NCI-H524 treated with DMSO at 0.1 percent for 48 hours (cell line): ENCODE measurements at places on chromosomes 11 and 22.

DNA sequence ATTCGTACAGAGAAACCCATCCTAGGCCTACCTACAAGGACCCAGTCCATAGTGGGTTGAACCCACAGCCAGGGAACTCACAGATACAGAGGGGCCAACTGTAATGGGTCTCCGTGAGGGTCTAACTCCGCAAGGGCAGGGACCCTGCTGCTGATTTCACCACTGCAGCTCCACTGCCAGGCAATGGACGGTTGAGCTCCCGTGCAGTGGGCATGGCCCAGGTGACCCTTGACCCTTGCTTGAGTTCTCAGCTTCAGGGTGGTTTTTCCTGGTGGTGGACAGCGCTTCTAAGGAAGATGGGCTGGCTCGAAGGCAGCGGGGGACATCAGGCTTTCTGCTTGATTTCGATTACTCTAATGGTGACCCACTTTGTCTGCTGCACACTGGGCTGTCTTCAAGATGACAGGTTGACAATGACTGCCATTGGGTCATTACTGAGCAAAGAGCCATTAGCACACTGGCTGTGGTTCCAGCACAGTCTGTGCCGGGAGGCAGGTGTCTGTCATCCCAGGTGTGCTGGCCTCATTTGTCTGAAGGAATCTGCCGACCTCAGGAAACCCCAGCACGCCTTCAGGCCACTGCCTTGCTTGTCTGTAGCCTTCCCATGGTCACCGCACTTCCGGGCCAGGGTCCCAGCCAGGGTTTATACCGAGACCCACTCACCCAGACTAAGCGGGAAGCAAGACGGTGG, 3.7 kb upstream of the GAL start:
- no peak for DNase-seq

GRCh38 chr11:74397501-74398243, 561 bp downstream of the PGM2L1 start:
- no peak for DNase-seq

GRCh38 chr22:41699264-41700107, at the start of gene MEI1:
TSS of gene MEI1 (plus strand) at chr22:41699503. CDS start at chr22:41699539, 36 bp downstream.
- no peak for DNase-seq

GRCh38 chr11:19311308-19312030, 70.7 kb upstream of the E2F8 start:
- no peak for DNase-seq

- DNase-seq: no peak
Observed at GRCh38 chr11:73156114-73156513, 14.0 kb upstream of the FCHSD2 start.

DNA sequence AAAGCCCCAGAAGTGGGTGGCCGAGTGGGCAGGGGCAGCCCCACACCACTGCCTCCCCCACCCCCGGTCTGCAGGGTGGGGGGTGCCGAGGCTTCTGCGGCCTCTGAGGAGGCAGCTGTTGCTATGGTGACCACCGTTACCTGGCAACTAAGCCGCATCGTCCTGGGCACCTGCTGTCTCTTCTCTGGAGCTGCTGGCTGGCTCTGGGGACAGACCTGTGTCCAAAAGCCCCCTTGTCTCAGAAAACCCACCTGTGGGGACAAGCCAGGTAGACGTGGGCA, 79.9 kb upstream of the PRR5 start:
- peak; percentile 38 for DNase-seq

- DNase-seq: no peak
Observed at GRCh38 chr11:120457996-120458395, 53.6 kb upstream of the GRIK4 start.

- DNase-seq: no peak
Observed at GRCh38 chr11:101584655-101585054, 848 bp upstream of the TRPC6 start.

- no peak for DNase-seq
Observed at GRCh38 chr11:86620891-86621521, 51.4 kb downstream of the ME3 start.

- no peak for DNase-seq
Observed at GRCh38 chr22:19641254-19641982, 72.9 kb upstream of the SEPTIN5 start.

DNA sequence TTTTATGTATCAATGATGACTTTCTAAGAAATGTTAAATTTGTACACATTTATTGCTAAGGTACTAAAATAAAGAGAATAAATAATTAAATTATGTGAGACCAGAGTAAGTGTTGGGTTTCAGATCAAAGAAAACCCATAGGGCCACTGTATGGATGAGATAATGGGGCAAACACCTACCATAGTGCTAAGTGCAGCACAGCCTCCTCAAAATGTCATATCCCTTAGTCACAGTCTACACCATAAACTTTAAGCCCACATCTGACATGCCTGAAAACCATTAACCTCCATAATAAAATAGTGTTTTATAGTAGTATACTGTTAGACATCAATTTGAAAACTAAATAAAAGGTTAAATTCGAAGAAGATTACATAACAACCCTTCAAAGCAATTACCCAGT, 37.5 kb downstream of the SESN3 start:
- DNase-seq: no peak

DNA sequence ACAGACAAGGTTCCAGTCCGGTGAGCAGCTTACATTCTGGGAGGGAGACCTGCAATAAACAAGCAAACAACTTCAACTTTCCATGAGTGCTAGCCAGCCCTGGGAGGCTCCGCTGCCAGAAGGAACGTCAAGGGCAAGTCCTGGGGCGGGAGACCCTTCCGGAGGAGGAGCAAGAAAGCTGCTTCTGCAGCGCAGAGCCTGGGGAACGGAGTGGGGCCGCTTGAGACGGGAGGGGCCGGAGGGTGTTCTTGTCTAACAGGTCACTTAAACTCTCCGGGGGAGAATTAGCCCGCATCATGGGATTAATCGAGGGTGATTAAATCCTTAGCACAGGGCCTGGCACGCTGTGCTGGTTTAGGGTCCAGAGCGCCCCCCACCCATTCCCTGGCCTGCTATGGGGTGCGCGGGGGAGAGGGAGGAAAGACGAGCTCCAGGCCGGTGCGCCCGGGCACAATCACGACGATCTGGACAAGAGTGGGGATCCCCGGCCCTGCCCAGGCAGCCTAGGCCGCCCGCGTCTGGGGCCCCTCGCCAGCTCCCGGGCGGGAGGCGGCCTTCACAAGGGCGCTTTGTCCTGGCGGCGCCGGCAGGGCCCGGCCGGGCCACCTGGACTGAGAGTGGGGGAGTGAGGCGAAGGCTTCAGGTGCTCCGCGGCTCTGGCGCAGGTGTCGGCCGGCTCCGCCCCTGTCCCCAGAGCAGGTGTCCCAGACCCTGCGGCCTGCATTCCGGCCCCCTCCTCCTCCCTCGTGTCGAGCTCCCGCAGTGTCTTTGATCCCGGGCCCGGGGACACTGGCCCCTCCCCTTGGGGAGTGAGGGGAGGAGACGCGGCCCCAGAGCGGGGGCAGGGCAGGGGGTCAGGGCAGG, 663 bp upstream of the LARGE2 start:
- DNase-seq: no peak

- no peak for DNase-seq
Observed at GRCh38 chr11:96136613-96137298, 206.2 kb downstream of the MAML2 start.

GRCh38 chr22:35622191-35622913, 5.2 kb upstream of the MB start:
- peak; percentile 28 for DNase-seq

GRCh38 chr11:315516-315994, 1.7 kb downstream of the IFITM1 start:
- no peak for DNase-seq

DNA sequence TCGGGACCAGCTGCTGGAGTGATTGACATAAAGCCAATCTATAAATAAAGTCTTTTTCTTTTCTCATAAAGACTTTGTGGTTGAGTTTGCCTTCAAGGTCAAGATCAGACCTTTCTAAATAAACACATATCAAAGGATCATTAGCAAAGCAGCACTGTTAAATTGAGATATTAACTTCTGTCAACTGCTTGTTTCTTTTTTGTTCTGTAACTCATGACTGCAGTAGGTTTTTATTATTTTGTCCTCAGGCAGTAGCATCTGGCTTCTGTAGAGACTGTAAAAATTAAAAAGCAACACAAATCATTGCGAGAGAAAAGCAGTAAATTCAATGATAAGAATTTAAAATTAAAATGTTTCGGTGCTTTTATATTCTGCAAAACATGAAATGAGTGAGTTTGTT, 77.7 kb upstream of the NNMT start:
- DNase-seq: no peak

- DNase-seq: no peak
Observed at GRCh38 chr11:76625472-76626186, 44.9 kb downstream of the LRRC32 start.

GRCh38 chr22:35467681-35468434, 67.9 kb downstream of the MCM5 start:
- DNase-seq: peak; percentile 69

- no peak for DNase-seq
Observed at GRCh38 chr22:23270212-23270733, 90.0 kb downstream of the BCR start.

GRCh38 chr22:17804331-17805080, 30.2 kb upstream of the BID start:
- DNase-seq: no peak

DNA sequence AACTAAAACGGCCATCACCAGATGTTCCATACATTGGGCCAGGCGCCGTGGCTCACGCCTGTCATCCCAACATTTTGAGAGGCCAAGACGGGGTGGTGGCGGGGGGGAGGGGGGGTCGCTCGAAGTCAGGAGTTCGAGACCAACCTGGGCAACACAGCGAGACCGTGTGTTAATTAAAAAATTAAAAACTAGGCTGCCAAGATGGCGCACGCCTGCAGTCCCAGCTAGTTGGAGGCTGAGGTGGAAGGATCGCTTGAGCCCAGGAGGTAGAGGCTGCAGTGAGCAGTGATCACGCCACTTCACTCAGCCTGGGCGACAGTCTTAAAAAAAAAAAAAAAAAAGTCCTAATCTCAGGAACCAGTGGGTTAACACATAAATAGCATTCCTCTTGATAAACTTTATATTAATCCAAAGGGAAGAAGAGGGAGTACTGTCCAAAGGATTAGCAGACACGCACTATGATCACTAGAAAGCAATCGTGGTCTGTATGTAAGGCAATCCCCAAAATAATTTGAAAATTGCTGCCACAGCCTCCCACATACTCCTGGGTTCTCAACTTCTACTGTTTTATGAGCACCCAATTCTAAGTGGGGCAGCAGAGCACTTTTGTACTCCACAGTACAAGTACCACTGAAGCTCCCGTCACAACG, 604 bp downstream of the PUS3 start:
- no peak for DNase-seq

GRCh38 chr11:30360741-30361140, 37.8 kb downstream of the ARL14EP start:
- no peak for DNase-seq

GRCh38 chr22:17873804-17874203, 99.5 kb upstream of the BID start:
- DNase-seq: no peak

GRCh38 chr11:14148653-14149273, 186.2 kb downstream of the SPON1 start:
- DNase-seq: no peak

GRCh38 chr11:33021937-33022336, 6.3 kb downstream of the DEPDC7 start:
- DNase-seq: peak; percentile 65

- DNase-seq: no peak
Observed at GRCh38 chr11:63619967-63620366, 5.7 kb upstream of the PLAAT3 start.

DNA sequence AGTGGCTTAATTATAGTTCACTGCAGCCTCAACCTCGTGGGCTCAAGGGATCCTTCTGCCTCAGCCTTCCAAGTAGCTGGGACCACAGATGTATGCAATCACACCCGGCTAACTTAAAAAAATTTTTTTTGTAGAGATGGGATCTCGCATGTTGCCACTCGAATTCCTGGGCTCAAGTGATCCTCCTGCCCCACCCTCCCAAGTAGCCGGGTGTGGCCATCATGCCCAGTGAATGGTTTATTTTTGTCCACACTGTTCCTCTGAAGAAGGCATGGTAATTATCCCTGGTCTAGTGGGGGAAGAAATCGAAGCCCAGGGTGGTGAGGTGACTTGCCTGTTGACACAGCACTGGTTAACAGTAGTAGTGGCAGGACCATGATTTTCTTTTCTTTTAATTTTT, 1.9 kb downstream of the SAC3D1 start:
- DNase-seq: no peak

GRCh38 chr11:130465263-130465662, 16.8 kb downstream of the ADAMTS15 start:
- no peak for DNase-seq

GRCh38 chr22:22840780-22841179, 46.8 kb upstream of the IGLL5 start:
- DNase-seq: peak; percentile 30

- no peak for DNase-seq
Observed at GRCh38 chr11:66367561-66368312, 3.8 kb downstream of the SLC29A2 start.

GRCh38 chr22:32623943-32624342, 149.3 kb downstream of the FBXO7 start:
- DNase-seq: no peak

DNA sequence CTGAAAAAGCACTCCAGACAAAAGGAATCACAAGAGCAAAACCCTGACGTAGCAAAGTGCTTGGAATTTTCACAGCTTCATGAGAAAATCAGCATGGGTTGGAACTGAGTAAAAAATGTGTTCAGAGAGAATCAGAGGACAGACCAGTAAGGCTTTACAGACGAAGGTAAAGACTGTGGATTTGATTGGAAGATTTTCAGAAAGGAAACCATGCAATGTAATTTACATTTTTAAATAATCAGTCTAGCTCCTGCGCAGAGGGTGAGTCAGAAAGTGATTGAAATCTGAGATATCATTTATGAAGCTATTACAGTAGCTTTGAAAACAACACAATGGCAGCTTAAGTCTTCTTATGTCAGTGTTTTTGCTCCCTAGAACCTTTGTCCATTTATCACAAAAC, 1122.3 kb downstream of the LRRC4C start:
- no peak for DNase-seq

DNA sequence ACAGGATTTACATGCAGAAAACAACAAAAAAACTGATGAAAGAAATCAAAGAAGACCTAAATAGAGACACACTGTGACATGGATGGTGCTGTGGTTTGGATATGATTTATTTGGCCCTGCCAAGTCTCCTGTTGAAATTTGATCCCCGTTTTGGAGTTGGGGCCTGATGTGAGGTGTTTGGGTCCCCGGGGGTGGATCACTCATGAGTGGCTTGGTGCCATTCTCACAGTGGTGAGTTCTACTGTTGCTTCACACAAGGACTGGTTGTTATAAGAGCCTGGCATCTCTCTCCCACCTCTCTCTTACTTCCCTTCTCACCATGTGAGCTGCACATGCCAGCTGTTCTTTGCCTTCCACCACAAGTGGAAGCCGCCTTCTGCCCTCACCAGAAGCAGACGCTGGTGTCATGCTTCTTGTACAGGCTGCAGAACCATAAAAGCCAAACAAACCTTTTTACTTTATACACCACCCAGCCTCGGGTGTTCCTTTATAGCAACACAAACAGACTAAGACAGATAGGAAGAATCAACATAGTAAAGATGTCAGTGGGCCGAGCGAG, 7.8 kb upstream of the RTL6 start:
- no peak for DNase-seq
